Stimulated activated CD4-positive, alpha-beta T cell treated with anti-CD3 and anti-CD28 coated beads, Interleukin-15, amount 100 ng/mL, for 1 hour (primary cell): ENCODE measurements at places on chromosomes 3 and 15.

DNA sequence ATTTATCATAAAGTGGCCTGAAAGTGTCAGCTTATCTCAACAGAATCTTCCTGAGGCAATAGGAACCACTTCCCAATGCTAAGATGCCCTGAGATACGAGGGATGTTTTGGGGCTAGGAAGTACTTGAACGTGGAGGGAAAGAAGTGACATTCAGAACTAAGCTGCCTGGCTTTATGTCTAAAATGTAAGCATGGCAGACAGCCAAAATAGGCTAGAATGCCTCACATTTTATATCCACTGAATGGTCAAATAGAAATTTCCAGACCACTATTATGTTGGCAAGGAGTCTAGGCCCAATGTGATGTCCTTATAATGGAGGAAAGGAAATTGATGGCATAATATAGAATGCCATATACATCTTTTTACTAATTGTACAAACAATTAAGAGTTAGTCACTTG, 154.9 kb downstream of the PEX5L start:
- no peak for DNase-seq

DNA sequence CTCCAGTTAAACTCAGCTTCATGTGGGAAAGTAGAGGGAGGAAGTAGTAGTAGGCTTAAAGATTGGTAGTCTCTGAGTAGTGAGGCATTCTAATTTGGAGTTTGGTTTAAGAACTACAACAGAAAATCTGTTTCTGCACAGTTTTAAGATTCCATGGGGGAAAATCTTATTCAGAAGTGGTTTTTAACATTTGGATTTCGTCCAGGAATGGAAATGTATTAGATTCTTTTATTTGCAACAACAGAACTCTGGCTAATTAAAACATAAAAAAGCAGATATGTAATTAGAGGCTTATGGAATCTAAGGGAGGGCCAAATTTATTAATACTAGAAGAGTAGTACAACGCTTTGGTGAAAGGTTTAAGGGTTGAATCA, 36.0 kb downstream of the NECTIN3 start:
- DNase-seq, result no peak

DNA sequence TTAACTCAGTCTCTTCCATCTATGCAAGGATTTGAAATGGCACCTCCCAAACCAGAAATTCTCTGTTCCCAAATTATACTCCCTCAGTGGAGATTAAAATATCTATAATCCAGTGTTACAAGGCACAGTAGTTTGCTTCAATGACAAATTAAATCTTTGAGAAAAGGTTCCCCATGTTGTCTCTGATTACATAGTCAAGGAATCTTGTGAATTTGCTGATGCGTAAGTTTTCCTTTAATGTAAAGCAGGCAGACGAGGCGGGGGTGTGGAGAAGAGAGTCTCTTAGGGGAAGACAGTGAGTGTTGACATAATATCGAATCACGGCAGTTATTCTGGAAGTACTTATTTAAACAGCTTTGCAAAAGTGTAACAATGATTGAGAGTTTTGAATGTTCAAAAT, 236.4 kb upstream of the RARB start:
- DNase-seq, result no peak

DNA sequence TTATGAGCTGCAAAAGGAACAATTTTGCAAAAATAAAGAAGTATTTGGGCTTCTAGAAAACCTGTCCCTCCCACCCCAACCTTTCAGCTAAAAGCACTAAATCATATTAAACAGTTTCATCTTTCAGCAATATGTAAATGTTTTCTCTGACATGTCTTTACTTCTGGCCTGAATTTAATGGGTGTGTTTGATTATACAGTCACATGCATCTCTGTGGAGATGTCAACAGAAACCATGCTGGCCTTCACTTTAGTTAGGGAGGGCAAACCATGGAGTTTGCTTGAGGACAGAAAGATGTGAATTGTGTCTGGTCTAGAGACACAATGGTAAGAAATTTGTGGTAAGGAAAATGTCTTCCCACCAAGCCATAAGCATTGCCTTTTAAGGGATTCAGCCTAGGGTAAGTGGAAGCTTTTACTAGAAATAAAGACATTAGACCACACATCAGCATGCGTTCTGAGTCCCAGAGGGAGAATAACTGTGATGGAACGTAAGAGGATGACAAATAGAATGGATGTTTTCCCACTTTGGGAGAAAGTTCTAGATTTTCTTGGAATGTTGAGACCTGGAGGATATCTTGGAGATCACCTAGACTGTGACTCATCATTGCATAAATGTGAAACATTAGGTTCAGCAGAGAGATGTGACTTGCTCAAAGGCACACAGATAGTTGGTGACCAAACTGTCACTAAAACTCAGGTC, 68.9 kb downstream of the ST8SIA2 start:
- DNase-seq, result no peak

DNA sequence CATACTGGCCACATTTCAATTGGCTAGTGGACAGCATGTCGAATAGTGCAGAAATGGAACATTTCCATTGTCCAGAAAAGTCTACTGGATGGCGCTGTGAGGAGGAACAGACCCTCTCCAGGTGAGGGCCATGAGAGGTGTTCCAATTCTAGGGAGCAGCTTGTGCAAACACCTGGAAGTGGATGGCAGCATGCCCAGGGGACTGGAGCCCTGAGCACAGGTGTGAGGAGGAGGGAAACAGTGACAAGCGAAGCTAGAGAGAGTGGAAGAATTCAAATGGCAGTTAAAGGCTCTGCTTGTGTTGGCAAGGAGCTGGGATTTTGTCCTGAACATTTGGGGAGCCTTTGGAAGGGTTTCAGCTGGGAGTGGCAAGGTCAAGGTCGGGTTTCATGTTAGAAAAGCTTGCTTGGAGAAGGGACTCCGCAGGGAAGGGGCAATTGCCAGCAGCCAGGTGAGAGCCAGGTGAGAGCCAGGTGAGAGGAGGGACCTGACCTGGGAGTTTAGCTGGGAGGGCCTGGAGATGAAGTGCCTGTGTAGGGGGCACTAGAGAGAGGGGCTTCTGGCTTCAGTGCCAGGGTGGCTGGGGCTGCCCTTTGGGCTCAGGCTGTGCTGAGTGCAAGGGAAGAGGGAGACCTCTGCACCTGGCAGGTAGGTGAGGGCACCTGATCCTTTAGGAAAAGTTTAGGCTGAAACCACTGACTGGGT, 93.8 kb downstream of the LINGO1 start:
- no peak for DNase-seq

GRCh38 chr3:17261627-17262369, 377.0 kb downstream of the PLCL2 start:
- no peak for DNase-seq

- no peak for DNase-seq
Observed at GRCh38 chr3:69445024-69445423, 59.1 kb upstream of the FRMD4B start.

DNA sequence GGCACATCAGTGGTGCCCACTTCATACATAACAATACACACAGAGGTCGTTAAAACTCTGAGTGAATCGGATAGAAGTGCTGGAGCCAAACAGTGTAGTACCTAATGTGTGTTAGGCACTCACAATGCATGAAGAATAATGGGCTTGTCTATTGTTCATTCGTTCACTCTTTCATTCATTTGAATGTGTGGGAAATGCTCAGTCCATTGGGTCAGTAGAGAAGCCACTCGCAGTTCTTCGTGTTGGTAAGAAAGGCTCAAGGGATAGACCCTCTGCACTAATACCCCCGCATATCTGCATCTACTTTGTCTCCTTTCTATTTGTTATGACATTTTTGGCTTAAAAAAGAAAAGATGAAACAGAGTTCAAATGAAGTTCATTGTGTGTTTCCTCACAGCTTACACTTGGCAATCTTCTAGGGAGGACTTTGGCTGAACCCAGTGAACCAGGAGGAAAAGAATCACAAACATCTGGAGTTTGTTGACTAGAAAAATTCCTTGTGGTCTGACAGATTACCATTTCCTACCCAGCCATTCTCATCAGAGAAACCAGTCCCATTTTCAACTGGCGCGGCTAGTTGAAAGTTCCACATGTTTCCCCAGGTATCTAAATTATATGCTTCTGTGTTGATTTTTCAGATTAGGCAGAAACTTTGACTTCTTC, 32.8 kb upstream of the MFSD1 start:
- DNase-seq, result no peak

- no peak for DNase-seq
Observed at GRCh38 chr15:80527406-80527805, 123.2 kb downstream of the ARNT2 start.

- DNase-seq, result no peak
Observed at GRCh38 chr3:172557515-172558220, 34.4 kb upstream of the TNFSF10 start.

- DNase-seq, result no peak
Observed at GRCh38 chr3:158456114-158456513, 114.9 kb upstream of the MLF1 start.

GRCh38 chr3:65371053-65371452, 667.7 kb downstream of the MAGI1 start:
- DNase-seq, result no peak

DNA sequence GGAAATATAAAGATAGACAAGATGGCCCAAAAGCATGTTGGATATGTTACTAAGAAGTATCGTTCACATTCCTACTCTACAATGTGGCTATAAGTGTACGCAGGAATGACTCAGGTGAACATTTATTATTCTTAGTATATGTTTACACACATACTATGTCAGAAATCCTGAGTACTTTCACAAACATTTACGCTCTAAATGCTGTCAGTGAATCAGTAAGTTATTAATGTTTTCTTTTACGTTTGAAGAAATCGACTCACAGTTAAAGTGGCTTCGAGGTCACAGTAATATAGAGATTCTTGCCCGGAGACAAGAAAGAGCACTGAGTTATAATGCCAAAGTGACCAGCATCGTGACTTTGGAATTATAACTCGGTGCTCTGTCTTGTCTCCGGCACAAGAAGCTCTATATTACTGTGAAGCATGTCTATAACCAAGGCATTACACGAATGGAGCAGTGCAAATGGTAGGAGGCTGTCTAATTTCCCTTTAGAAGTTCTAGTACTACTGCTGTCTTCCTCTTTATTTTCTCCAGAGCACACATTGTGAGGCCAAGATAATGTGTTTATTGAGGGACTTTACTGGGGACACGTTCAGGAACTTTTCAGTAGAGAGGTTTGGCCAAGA, 61.8 kb upstream of the P3H2 start:
- no peak for DNase-seq

- no peak for DNase-seq
Observed at GRCh38 chr3:3302964-3303363, 123.5 kb upstream of the CRBN start.

DNA sequence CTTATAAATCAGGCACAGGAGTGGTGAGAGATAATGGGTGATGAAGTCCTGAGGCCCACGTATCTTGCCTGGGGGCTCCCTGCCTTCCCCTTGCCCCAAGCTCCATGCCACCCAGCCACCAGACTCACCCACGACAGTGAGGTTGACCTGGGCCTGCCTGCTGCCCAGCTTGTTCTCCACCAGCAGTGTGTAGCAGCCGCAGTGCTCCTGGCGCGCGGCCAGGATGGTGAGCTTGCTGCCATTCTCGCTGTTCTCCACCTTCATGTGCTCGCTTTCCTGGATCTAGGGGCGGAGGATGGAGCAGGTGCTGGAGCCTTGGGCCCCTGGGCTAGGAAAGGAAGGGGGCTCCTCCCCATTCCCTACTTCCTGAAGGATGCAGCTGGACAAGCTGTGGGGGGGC, 79.1 kb upstream of the HACD2 start:
- no peak for DNase-seq

DNA sequence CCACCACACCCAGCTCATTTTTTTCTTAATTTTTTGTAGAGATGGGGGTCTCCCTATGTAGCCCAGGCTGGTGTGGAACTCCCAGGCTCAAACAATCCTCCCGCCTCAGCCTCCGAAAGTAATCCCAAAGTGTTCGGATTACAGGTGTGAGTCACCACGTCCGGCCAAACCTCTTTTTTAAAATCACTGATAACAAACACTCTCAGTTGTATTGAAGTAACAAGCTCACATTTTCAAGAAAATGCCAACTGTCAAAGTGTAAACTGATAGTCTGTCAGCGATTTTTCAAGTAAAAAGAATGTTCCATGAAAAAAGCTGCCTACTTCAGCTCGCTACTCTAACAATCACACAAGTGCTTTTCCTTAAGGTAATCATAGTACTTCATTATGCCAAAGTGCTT, 33.4 kb downstream of the UBXN7 start:
- DNase-seq, result no peak

DNA sequence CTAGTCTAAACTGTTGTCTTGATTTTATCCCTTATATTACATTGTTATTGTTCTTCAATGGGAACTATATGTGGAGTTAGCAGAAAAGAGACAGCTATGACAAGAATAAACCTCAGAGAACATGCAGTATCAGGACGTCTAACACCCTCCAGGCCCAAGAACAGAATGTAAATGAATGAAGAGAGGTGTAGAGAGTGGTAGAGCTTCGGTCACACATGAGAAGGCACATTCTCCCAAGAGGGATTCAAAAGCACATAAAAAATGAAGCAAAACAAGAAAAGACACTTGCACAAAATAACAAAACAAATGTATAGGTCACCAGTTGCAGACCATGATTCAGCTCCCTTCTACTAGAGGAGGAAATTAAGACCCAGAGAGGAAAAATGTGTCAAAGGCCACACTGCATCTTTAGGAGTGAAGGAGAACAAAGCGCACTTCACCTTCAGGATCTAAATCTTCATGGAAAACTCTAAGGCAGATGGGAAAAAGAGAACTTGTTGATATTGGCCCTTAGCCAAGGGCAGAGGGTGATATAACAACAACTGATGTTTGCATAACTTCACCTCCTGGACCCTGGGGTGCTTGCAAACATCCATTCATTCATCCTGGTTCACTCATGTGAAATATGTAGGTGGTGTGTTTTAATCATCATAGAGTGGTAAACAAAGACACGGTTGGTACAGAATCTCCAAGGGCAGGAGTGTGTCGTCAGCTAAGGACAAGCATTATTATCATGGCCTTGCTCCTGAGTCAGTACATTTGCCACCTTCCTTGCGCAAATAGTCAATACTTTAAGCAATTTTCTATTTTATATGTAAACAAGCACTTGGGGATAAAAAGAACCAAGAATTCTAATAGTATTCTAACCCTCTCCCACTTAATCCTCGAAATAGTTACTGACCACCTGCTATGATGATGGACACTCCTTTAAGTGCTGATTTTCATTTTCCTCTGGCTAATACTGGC, 8.8 kb downstream of the NEK10 start:
- DNase-seq, result no peak

GRCh38 chr3:123089611-123090331, 22.9 kb downstream of the PDIA5 start:
- no peak for DNase-seq

- DNase-seq, result no peak
Observed at GRCh38 chr3:46724424-46724823, 6.8 kb upstream of the PRSS50 start.

- no peak for DNase-seq
Observed at GRCh38 chr3:68915973-68916372, 16.4 kb downstream of the TAFA4 start.

- no peak for DNase-seq
Observed at GRCh38 chr3:12750223-12750622, 8.8 kb downstream of the TMEM40 start.
